ENCODE measurements at places on chromosomes 13 and 19.

DNA sequence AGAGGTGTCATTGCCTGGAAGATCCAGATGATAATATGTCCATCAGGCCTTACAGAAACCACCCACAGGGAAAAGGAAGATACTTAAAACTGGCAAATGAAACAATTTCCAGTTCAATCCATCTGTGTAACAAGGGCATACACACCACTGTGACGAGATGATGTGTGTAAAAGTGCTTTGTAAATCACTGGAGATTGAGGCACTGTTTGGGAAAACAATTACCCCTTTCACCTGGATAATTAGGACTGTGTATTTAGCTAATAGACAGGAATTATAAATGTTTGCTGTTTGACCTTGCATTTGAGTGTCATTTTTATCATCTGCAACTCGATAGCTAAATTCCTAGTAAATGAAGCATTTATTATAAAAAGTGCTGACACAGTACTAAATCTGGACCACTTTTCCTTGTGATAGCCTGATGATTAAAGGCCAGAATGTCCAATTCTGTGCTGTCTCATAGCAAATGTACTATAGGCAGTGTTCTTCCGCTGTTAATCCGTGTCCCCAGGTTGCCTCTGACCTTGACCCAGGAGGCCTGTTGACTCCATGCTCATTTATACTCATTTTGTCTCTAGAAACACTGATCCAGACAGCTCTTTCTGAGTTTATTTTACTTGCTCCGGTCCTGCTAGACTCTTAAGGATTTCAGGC lies 105.8 kb downstream of the LACC1 start:
- DNase-seq: no peak

DNA sequence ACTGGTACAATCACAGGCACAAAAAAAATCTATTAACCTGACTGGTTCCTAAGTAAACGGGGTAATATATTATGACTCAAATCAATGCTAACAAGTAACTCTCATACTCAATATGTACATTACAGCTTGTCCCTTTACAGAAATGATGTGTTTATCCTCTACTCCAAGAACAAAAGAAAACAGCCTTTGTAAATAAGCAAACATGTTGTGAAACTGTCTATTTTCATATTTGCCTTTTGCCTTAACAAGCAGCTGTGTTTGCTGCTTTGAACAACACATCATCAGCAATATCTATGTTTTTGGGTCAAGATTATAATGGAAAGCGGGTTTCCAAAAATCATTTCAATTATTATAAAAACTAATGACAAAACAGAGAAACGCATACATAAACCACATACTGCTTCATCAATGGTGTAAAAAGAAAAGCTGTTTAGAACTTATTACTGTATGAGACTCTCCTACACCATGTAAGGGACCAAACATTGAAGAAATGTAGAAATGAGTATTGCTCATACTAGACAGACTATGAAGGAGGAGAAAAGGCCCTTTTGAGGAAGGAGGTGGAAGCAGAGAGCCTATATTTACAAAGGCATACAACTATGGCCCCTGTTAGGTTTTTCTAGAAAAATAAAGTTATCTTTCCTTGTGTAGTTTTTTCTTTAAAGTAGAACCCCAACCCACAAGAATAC lies 14.8 kb downstream of the TBC1D4 start:
- DNase-seq: no peak

DNA sequence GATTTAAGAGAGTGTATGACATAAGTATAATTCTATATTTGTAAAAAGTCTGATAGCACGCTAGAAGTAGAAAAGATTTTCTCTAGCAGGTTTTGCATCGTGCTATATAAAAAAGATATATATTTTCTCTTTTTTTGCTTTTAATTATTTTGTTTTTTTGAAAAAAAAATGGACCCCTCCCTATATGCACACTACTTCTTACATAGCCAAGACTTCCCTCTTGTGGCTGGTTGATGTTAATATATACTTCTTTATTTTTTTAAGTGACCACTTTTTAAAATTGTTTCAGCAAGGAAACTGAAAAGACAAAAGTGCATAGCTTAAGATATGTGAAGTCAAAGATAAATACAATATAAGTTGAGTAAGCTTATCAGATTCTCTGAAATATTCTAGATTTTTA lies 1202.8 kb downstream of the DIAPH3 start:
- DNase-seq: no peak

GRCh38 chr19:15897738-15898276 lies at the start of gene CYP4F2:
Gene CYP4F2, minus strand, starts transcription at chr19:15898074. Its CDS starts 463 bp downstream, at chr19:15897611.
- DNase-seq: no peak

GRCh38 chr13:43583321-43583720 lies 203.5 kb downstream of the ENOX1 start:
- DNase-seq: no peak

- no peak for DNase-seq
These were observed 214.9 kb downstream of the KLF5 start for GRCh38 chr13:73273745-73274144.

GRCh38 chr19:38034492-38034860 lies 127.5 kb downstream of the SIPA1L3 start:
- DNase-seq: no peak

GRCh38 chr19:52638601-52639000 lies 446 bp upstream of the ZNF83 start:
- DNase-seq: no peak

DNA sequence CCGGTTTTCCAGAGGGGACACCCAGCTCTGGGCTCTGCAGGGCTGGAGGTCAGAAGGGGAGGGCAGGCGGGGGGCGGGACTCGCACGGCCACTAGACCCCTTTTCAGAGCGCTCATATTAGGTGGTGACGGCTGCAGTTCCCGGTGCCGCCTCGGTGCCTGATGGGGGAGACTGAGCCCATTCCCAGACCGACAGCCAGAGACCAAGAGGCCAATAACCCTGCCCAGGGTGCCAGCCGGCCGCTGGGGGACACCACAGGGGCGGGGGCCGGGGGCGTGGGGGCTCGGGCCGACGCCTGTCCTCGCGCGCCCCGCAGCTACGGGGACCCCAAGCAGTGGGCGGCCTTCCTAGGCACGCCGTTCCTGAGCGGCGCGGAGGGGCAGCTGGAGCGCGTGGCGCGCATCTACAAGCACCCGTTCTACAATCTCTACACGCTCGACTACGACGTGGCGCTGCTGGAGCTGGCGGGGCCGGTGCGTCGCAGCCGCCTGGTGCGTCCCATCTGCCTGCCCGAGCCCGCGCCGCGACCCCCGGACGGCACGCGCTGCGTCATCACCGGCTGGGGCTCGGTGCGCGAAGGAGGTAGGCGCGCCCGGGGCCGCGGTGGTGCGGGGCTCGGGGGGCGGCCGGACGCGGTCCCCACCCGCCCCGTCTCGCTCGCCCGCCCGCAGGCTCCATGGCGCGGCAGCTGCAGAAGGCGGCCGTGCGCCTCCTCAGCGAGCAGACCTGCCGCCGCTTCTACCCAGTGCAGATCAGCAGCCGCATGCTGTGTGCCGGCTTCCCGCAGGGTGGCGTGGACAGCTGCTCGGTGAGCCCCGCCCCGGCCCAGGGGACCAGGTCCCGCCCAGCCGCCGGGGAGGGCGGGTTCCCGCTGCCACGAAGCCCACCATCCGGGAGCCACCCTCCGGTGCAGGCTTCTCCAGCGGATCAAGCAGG lies 2.4 kb downstream of the TIMM13 start:
- DNase-seq: peak; percentile 21

DNA sequence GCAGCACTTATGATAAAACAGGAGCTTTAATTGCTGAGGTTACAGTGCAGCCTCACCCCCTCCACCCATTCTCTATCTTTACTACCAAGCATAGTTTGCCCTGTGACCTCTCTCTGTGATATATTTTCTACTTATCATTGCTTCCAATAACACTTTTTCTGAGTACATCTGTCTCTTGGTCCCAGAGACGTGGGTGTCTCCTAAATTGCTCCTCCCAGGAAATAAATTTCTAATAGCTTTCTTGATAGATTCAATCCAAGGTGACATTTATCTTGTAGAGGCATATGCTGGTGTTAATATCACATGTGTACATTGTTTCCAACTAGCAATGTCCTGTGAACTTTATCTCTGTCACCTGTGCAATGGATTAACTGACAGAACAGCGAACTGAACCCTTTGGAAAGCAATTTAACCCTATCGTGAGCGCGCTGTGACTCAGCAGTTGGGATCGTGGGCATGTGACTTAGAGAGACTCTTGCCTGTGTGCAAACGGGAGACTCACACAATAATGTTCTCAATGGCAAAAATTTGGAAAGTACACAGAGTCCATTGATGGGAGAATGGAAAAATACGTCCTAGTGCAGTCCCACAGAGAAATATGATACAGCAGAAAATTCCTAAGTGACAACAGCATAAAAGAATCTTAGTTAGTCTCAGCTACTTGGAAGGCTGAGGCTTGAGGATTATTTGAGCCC lies 7.0 kb upstream of the MAP2K2 start:
- no peak for DNase-seq

- no peak for DNase-seq
These were observed 28.7 kb upstream of the MEDAG start for GRCh38 chr13:30877335-30877734.

- no peak for DNase-seq
These were observed 381.5 kb downstream of the MYO16 start for GRCh38 chr13:109010912-109011311.

- no peak for DNase-seq
These were observed 19.9 kb upstream of the ZNF681 start for GRCh38 chr19:23778566-23778965.

DNA sequence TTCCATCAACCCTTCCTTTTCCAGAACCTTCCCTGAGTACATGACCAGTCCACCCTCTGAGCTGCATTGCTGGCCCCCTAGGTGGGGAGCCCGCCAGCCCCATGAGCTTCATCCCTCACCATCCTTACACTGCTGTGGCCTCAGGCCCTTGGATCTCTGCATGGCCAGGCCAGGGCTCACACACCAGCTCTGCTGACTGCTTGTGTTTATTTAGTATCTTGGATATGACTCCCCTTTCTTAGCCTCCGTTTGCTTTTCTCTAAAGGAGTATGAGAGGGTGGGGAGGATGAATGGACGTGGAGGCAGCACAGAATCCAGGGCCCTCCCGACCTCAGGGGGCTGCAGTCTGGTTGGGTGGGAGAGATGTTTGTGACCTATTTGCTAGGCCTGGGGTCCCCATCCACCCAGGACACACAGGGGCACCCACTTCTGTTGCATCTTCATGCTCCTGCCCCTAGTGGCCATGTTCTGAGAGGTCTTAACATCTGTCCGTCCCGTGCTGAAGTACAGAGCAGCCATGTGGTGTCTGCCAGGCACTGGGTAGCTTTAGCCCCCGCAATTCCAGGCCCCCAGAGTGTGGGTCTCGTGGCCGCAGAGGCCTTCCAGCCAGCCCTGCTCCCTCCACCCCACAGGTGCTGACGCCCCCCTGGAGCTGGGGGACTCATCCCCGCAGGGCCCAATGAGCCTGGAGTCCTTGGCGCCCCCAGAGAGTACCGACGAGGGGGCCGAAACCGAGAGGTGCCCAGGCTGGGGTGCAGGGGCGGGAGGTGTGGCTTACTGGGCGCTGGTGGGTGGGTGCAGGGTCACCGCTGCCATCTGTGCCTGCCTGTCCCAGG lies 13.0 kb downstream of the ARHGEF1 start:
- DNase-seq: no peak

DNA sequence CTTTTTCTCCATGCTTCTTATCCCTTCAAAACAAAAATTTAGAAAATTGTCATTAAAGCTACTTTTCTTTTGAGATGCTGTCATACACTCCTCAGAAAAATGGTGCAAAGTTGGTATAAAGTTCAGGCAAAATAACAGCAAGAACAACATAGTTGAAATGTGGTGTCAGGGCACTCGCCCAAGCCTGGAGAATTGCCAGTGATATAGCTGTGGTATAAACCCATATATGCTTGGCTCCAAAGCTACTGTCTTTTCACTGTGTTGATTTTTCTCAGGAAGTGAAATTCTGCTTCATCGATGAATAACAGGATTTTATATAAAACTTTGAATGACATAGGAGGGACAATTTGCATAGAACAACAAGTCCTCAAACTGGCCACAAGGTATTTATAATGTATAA lies 2532.9 kb downstream of the PCDH9 start:
- no peak for DNase-seq

DNA sequence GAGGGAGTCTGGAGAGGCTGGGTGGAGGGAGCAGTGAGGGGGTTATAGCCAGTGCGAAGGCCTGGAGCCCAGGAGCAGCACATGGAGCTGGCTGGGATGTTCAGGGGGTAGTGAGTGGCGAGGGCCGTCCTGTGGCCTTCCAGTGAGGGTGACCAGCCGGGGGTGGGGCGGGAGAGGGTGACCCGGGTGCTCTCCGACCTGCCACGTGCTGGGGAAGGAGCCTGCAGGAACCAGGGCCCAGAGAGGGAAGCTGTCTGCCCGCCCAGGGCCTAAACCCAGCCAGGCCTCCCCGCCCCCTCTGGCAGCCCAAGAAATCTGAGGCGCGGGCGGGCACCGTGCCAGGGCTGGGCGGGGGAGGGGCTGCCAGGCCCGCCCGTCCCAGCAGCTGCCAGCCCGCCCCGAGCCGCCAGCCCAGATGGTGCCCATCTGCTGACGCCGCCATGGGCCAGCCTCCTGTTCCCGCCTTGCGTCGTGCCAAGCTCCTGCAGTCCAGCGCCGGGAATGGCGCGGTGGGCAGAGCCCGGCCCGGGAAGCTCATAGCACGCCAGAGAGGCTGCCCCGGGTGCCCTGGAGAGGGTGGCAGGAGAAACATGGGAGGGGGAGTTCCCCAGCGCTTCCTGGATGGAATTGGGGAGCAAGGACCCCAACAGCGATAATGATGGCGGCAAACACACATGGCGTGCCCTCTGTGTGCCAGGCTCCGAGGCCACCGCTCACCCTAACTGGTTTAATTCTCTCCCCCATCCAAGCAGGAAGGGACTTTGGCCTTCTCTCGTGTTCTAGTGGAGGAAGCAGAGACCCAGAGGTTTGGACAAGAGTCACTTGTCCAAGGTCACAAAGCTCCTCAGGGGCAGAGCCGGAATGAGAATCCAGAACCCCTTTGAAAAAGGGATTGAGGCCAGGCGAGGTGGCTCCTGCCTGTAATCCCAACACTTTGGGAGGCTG lies 21.5 kb downstream of the NFIC start:
- no peak for DNase-seq

DNA sequence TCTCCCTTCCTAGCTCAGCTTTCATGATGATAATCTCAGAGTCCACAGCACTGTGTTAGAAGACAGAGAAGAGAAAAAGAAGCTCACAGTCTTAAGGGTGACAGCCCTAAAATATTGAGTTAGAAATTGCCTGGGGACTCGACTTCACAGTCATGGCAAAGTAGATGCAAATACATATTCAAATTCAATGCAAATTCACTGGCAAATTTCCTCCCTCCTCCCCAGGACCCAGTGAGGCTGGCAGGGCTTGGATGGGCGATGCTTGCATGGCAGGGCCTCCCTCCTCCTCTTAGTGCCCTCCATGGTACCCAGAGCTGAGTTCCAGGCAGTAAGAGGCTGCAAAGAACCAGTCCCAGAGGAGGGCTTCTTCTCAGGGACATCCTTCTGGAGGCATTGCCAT lies 115.6 kb upstream of the UQCRFS1 start:
- DNase-seq: no peak

Measured in activated naive CD8-positive, alpha-beta T cell treated with anti-CD3 and anti-CD28 coated beads for 36 hours (primary cell).